T-cell (primary cell): ENCODE measurements at places on chromosomes 2 and 18. TPM values are rescaled to one million over a fixed set of nuclear protein-coding genes. Genes with fewer than 3 reads are reported as not detected.

The NEB gene
- total RNA-seq = 0.92 TPM

The PMAIP1 gene
- 20.4 TPM for total RNA-seq

The AGFG1 gene
- 48.6 TPM for total RNA-seq

The VAMP5 gene
- total RNA-seq = 34.6 TPM

The LRATD1 gene
- 0.19 TPM for total RNA-seq

The PROM2 gene
- 0.39 TPM for total RNA-seq

The SERPINB4 gene
- total RNA-seq = not detected

The R3HDM1 gene
- total RNA-seq = 40.2 TPM

The DYNAP gene
- not detected for total RNA-seq

The DCDC2C gene
- not detected for total RNA-seq

The ESPNL gene
- 0.25 TPM for total RNA-seq

The GPR45 gene
- total RNA-seq = not detected

The ANKRD29 gene
- total RNA-seq = not detected

The ZEB2 gene
- total RNA-seq = 14.2 TPM

The COLEC12 gene
- not detected for total RNA-seq

The GREB1 gene
- 0.23 TPM for total RNA-seq

The CLEC4F gene
- total RNA-seq = not detected

The CDH2 gene
- 0.76 TPM for total RNA-seq

The EHBP1 gene
- total RNA-seq = 26.1 TPM

The GPAT2 gene
- total RNA-seq = 3.7 TPM

The SRD5A2 gene
- total RNA-seq = not detected

The MAPRE3 gene
- 4.8 TPM for total RNA-seq

The GKN2 gene
- total RNA-seq = not detected

The PTRHD1 gene
- 16.5 TPM for total RNA-seq
